Activated naive CD8-positive, alpha-beta T cell treated with anti-CD3 and anti-CD28 coated beads, Interleukin-2, amount 50 U/mL, for 24 hours (primary cell): ENCODE measurements at places on chromosomes 6 and 20.

DNA sequence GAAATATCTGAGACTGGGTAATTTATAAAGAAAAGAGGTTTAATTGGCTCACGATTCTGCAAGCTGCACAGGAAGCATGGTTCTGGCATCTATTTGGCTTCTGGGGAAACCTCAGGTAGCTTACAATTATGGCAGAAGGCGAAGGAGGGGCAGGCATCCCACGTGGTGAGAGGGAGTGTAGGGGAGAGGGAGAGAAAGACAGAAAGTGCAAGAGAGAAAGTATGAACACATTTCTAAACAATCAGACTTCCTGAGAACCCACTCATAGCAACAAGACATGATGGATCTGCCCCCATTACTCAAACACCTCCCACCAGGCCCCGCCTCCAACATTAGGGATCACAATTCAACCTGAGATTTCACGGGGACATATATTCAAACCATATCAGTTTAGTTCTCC is 107.4 kb downstream of the PERP start:
- DNase-seq, result no peak

GRCh38 chr6:43297644-43298564 is at the start of gene SLC22A7:
Gene SLC22A7, plus strand, starts transcription at chr6:43298260. Its CDS starts 99 bp downstream, at chr6:43298359.
- DNase-seq, result no peak

GRCh38 chr6:123201869-123202372 is 205.9 kb downstream of the CLVS2 start:
- no peak for DNase-seq

GRCh38 chr6:156960525-156960924 is 183.3 kb downstream of the ARID1B start:
- no peak for DNase-seq

GRCh38 chr6:64415926-64416325 is 780.3 kb downstream of the PHF3 start:
- no peak for DNase-seq

- no peak for DNase-seq
Measured at GRCh38 chr6:31945507-31946369, at the start of gene CFB. Gene CFB, plus strand, starts transcription at chr6:31946095. Its CDS starts 127 bp downstream, at chr6:31946222.

- no peak for DNase-seq
Measured at GRCh38 chr6:163640641-163641040, 226.1 kb downstream of the QKI start.

DNA sequence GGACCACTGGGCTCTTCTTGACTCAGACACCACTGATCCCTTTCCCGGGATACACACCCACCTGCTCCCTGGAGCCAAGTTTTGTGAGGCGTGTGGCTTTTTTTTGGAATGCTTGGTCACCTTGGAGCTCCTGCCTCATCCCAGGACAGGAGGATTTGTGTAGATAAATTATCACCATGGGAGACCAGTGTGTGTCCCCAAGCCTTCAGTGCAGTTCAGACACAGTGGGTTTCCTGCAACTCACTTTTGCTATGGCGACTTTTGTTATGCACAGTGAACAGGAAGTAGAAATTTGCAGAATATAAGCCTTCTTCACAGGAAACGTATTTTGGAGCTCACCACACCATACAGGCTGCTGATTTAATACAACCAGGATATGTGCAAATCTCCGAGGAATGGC is 357.4 kb downstream of the PAX1 start:
- DNase-seq, result no peak

DNA sequence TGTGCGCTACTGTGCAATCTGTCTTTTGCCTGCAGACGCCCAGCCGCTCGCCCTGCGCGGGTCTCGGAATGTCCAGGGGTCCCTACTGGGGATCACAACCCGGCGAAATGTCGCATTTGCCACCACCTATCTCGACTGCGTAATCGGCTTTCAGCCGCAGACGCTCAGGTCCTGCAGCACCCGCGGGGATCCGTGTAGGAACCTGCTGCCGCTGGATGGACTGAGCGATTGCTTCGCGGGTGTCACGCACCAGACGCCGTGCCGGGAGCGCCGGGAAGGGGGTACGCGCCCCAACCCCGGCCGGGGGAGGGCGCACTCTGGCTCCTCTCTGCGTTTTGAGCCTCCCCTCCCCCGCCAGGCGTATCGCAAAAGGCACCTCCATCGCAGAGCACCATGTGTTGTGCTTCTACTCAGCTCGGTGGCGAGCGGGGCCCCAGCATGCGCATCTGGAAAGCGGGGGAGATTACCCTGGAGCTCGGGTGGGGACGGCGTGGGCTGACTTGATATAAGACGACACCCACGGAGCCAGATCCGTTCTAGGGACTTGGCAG is 747 bp upstream of the PTPRA start:
- DNase-seq, result peak; percentile 84

GRCh38 chr6:145161501-145161900 is 573.8 kb downstream of the EPM2A start:
- no peak for DNase-seq
